ENCODE measurements at places on chromosomes 1 and 21. TPM values are rescaled to one million over a fixed set of nuclear protein-coding genes. Genes with fewer than 3 reads are reported as not detected.

Gene RNPEP
- 74.9 TPM for total RNA-seq

Gene STUM
- total RNA-seq, result 0.51 TPM

GRCh38 chr1:157269656-157270375 lies 131.6 kb upstream of the ETV3 start:
- no peaks in the 10 kb centered on the region for H3K27me3 ChIP-seq
- DNase-seq, result no peak
- peaks cover 8% of the 10 kb centered on the region for H3K4me1 ChIP-seq
- no peak overlapping the region for H3K27ac ChIP-seq
- H3K36me3 ChIP-seq, result no peaks in the 10 kb centered on the region
- H3K4me3 ChIP-seq, result no peak overlapping the region

GRCh38 chr1:112548547-112548946 lies 39.8 kb downstream of the WNT2B start:
- H3K27me3 ChIP-seq, result no peaks in the 10 kb centered on the region
- no peak for DNase-seq
- H3K4me1 ChIP-seq, result no peaks in the 10 kb centered on the region
- H3K4me3 ChIP-seq, result no peak overlapping the region
- H3K36me3 ChIP-seq, result peaks cover 15% of the 10 kb centered on the region

GRCh38 chr1:204962742-204963632 lies 80.0 kb upstream of the CNTN2 start:
- H3K36me3 ChIP-seq, result no peaks in the 10 kb centered on the region
- H3K4me1 ChIP-seq, result no peaks in the 10 kb centered on the region
- no peak overlapping the region for H3K4me3 ChIP-seq
- DNase-seq, result no peak
- H3K27me3 ChIP-seq, result peaks cover 18% of the 10 kb centered on the region

GRCh38 chr1:219040291-219040690 lies 133.4 kb upstream of the LYPLAL1 start:
- no peaks in the 10 kb centered on the region for H3K27me3 ChIP-seq
- no peaks in the 10 kb centered on the region for H3K4me1 ChIP-seq
- no peak overlapping the region for H3K27ac ChIP-seq
- DNase-seq, result no peak

- no peaks in the 10 kb centered on the region for H3K4me1 ChIP-seq
- no peaks in the 10 kb centered on the region for H3K36me3 ChIP-seq
- no peak overlapping the region for H3K4me3 ChIP-seq
Measured at GRCh38 chr1:189662190-189662589, 815.5 kb downstream of the BRINP3 start.

DNA sequence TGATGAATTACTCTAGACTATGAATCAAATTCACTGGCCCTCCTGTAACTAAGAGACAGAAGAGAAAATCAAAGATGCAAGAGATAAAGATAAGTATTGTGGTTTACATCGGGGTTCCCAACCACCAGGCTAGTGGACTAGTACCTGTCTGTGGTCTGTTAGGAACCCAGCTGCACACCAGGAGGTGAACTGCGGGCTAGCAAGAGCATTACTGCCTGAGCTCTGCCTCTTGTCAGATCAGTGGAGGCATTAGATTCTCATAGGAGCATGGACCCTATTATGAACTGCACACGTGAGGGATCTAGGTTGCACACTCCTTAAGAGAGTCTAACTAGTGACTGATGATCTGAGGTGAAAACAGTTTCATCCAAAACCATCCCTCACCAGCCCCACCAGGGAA lies 58.9 kb upstream of the DUSP10 start:
- H3K27ac ChIP-seq, result no peak overlapping the region
- no peaks in the 10 kb centered on the region for H3K27me3 ChIP-seq
- no peaks in the 10 kb centered on the region for H3K36me3 ChIP-seq
- H3K4me3 ChIP-seq, result no peak overlapping the region
- DNase-seq, result no peak
